Lung microvascular endothelial cell (primary cell): ENCODE measurements at places on chromosomes 6 and 20.

- DNase-seq, result no peak
Measured at GRCh38 chr6:162151021-162151665, 576.4 kb downstream of the PRKN start.

DNA sequence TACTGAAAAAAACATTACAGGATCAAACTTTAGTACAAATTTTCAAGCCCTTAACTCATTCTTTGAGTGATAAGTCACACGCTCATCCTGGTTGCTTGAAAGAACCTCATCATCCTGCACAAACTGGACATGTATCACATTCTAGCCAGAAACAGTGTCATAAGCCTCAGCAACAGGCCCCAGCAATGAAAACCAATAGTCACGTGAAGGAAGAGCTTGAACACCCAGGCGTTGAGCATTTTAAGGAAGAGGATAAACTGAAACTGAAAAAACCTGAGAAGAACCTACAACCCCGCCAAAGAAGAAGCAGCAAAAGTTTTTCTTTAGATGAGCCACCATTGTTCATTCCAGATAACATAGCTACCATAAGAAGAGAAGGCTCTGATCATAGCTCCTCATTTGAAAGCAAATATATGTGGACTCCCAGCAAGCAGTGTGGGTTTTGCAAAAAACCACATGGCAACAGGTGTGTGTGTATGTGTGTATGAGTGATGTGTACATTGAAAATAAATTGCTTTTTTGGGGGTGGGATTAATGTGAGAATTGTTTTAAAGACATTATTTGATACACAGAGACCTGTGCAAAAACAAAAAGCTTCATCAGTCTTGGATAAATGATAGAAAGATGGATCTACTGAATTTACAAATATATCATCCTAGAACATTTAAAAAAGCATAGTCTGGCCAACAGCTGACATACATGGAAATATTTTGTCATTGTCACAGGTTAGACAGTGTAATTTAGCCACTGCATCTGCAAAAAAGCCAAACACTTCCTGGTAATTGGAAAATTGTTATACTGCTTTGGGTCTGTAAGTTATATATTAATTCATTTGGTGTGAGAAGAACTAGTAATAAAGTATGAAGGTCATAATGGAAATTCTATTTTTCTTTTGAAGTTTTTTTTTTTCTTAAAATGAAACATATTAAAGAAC lies 50.1 kb downstream of the PHF3 start:
- peak; percentile 21 for DNase-seq

DNA sequence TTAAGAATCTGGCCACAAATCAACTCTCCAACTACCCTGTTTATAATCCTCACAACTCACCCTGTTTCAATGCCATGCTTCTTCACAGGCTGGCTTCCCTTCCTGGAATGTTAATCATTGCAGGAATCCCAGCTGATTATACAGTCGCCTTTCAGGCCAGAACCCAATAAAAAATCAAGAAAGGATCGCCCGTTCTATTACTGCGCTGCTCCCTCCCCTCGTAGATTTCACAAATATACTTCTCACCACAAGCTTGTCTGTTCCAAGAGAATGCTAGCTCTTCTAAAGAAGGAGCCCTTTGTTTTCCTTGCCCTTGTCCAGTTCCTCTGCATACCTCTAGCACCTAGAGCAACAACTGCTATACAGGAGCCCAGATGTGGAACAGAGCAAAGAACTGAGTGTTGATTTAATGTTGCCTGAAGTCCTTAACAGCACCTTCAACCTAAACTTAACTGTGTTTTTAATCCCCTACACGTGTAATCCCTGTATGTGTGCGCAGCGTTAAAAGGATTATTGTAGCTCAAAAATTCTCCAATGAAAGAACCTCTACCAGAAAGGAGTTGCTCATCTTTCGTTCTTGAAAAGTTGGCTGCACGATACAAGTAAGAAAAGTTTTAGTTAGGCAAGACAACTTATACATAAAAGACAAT lies 988 bp downstream of the ECHDC1 start:
- DNase-seq, result peak; percentile 25

GRCh38 chr20:33578510-33578909 lies 83.6 kb upstream of the C20orf144 start:
- no peak for DNase-seq

- no peak for DNase-seq
Measured at GRCh38 chr6:143295932-143296331, 154.6 kb downstream of the ADAT2 start.

GRCh38 chr20:13610184-13610583 lies 28.5 kb downstream of the TASP1 start:
- DNase-seq, result no peak

GRCh38 chr6:38877721-38878120 lies 162.6 kb downstream of the DNAH8 start:
- no peak for DNase-seq

DNA sequence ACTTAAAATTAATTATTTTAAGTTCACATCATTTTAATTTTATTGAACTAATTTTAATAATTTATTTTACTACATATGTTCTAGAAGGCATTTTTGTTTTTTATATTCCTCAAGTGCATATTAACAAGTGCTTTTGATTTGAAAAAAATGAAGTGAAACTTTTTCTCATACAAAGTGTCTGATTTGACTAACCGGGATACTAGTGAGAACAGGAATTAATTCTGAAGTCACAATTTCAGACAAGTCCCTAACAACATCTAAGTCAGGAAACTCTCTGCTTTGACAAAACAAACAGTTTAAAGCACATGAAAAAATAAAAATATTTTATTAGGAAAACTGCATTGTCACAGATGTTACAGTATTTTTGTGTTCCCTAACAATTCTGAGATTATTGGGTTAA lies 1166.3 kb upstream of the CITED2 start:
- no peak for DNase-seq

GRCh38 chr20:34388000-34388399 lies 24.9 kb downstream of the ITCH start:
- no peak for DNase-seq

GRCh38 chr20:37382482-37383120 lies 36.7 kb downstream of the SRC start:
- no peak for DNase-seq

DNA sequence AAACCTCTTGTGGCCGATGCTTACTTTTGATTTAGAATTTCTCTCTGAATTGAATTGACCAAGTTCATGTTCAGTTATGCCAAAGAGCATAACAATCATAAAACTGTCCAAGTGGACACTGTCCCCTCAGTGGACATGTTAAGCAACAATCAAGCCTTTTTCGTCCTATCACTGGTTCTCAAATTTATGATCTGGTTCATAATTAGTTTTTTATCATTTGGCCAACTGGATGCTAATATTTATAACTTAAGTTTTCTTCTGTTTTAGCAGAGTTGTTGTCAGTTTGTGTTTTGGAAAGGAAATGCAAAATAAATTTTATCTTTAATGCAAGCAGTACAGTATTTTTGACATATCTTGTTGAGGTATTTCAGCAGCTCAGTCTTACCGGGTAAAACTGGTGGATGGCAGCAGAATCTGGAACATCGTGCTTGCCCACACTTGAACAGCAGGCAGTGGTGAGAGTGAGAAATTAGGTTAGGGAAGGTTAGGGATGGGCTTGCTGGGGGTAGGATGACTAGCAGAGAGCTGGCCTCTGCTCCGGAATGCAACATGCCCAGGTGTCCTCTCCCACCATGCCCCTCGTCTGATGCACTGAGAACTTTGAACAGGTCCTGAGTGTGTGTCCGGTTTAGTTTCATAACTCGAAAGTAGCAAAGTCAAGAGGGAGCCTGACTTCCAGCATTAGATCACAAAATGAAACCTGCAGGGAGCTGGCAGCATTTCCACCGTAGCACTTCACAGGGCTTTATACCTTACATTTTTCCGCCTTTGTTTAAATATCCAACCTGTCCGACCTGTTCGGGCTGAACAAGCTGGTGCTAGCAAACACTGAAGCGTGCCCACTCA lies 93.1 kb downstream of the RREB1 start:
- DNase-seq, result no peak

DNA sequence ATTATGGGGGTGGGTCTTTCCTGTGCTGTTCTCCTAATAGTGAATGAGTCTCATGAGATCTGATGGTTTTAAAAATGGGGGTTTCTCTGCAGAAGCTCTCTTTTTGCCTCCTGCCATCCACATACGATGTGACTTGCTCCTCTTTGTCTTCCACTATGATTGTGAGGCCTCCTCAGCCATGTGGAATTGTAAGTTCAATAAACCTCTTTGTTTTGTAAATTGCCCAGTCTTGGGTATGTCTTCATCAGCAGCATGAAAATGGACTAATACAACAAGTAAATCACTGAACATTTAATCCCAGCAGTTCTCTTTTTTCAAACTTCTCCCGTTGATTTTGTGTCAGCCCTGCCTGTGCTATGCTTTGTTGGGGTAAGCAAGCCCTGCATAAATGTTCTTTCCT lies 95.2 kb downstream of the FAM217A start:
- DNase-seq, result no peak

GRCh38 chr6:143014764-143015163 lies 45.9 kb upstream of the AIG1 start:
- DNase-seq, result no peak

DNA sequence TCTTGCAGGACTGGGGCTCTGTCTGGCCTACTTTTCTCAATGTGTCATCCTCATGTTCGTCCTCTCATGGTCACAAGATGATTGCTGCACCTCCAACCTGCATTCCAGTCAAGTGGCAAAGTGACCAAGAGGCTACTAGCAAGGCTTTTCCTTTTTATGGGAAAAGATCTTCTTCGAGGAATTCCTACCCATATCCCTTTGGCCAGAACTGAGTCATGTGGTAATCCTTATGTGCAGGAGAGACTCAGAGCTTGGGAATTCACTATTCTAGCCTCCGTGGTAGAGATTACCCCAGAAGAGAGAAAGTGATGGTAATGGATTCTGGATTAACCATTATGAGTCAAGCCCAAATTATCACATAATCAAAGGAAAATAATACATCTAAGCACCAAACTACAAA lies 162.7 kb downstream of the KCNQ5 start:
- DNase-seq, result no peak

GRCh38 chr6:6453186-6453585 lies 132.7 kb upstream of the F13A1 start:
- no peak for DNase-seq

DNA sequence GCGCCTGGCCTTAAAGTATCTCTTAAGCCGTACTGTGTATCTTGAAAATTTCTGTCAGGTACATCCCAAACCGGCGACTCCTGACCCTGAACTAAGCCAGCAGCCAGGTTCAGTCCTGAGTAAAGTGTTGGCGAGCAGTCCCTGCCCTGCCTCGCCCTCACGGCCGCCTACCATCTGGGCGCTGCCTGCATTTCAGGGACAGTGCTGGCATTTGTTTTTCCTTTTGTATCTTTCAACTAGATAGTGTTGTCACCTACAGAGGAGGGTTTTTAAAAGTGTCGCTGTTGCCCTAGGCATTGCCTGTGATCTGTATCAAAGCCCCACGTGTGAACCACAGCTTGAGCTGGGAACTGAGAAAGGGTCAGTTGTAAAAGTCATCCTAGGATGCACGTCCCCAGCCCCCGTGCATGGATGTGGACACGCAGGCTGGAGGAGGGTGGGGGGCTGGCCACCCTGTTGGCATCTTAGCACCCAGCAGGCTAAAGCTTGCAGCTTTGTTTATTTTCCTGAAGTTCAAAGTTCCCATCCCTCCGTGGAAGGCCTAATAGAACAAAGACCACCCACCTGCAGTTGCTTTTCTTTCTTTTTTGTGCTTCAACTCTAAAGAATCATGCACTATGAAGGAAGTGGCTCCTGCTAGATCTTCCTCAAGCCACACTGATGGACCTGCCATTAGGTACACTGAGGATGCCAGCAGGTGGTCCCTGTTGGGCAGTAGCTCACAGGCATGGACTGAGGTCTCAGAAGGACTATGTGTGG lies 136.8 kb downstream of the ZDHHC14 start:
- no peak for DNase-seq

GRCh38 chr20:62141043-62141396 lies 2.2 kb downstream of the PSMA7 start:
- DNase-seq, result no peak

GRCh38 chr6:127118298-127119101 lies at the start of gene RSPO3:
TSS of gene RSPO3 (plus strand) at chr6:127118671. CDS start at chr6:127119193, 522 bp downstream.
- peak; percentile 35 for DNase-seq

- no peak for DNase-seq
Measured at GRCh38 chr20:13102694-13103093, 93.9 kb downstream of the SPTLC3 start.

GRCh38 chr20:11672959-11673358 lies 244.7 kb upstream of the BTBD3 start:
- DNase-seq, result no peak

DNA sequence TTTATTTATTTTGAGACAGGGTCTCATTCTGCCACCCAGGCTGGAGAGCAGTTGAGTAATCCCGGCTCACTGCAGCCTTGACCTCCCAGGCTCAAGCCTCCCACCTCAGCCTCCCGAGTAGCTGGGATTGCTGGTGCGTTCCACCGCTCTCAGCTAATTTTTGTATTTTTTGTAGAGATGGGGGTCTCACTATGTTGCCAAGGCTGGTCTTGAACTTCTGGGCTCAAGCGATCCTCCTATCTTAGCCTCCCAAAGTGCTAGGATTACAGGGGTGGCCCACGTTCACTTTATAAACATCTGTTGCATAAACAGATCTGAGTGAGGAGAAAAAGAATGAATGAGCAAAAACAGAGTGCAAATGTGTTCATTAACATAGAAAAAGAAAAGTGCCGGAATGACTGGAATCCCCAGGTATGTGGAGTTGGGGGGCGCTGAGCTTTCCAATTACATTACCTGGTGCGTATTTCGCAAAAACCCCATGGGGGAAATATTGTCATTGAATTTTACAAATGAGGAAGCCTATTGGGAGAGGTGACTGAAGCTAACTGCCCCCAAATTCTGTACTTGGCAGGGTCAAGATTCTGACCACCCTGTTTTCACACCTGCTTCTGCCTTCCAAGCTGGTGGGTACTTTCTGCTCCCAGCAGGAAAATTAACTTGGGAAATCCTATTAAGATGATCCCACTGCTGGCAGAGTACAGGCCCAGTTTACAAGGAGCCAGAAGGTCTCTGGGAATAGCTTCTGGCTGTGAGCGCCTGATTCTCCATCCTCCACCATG lies 207.7 kb upstream of the JARID2 start:
- DNase-seq, result no peak

GRCh38 chr20:4120921-4121321 lies 105.6 kb upstream of the RNF24 start:
- peak; percentile 68 for DNase-seq

GRCh38 chr6:99993146-99993532 lies 884 bp downstream of the MCHR2 start:
- no peak for DNase-seq

DNA sequence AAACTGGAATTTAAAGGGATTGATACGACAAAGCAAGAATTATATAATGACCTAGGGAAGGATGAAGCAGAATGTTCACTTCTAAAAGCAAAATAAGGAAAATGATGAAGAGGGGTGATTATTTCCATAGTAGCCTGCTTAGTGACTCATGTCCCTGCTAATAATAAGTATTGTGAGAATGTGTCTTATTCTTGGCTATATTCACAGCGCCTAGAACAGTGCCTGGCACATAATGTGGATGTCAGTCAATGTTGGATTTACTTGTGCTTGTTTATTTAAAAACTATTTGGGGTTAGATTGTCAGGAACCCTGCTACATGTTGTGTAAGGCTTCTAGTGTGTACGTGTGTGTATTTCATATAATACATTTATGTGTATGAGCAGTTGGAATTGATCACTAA lies 85.1 kb downstream of the ZFAND3 start:
- DNase-seq, result peak; percentile 9
